CD4-positive, CD25-positive, alpha-beta regulatory T cell (primary cell): ENCODE measurements at places on chromosomes 1 and 21. TPM values are rescaled to one million over a fixed set of nuclear protein-coding genes. Genes with fewer than 3 reads are reported as not detected.

Gene CDCA8
- 1.3 TPM for total RNA-seq

Gene FMO3
- not detected for total RNA-seq

Gene ADGRL2
- total RNA-seq, result not detected

Gene TMEM54
- total RNA-seq, result not detected

Gene UBR4
- 173 TPM for total RNA-seq

Gene OR2T29
- total RNA-seq, result not detected

GRCh38 chr1:230259621-230260020 lies 166.5 kb downstream of the PGBD5 start:
- no peak for DNase-seq

- no peak for DNase-seq
These were observed 171.7 kb downstream of the NFIA start for GRCh38 chr1:61253912-61254633.

- DNase-seq, result no peak
These were observed 46.9 kb downstream of the ARHGEF10L start for GRCh38 chr1:17586172-17586964.

- DNase-seq, result no peak
These were observed 9.0 kb downstream of the GON4L start for GRCh38 chr1:155847823-155848529.

DNA sequence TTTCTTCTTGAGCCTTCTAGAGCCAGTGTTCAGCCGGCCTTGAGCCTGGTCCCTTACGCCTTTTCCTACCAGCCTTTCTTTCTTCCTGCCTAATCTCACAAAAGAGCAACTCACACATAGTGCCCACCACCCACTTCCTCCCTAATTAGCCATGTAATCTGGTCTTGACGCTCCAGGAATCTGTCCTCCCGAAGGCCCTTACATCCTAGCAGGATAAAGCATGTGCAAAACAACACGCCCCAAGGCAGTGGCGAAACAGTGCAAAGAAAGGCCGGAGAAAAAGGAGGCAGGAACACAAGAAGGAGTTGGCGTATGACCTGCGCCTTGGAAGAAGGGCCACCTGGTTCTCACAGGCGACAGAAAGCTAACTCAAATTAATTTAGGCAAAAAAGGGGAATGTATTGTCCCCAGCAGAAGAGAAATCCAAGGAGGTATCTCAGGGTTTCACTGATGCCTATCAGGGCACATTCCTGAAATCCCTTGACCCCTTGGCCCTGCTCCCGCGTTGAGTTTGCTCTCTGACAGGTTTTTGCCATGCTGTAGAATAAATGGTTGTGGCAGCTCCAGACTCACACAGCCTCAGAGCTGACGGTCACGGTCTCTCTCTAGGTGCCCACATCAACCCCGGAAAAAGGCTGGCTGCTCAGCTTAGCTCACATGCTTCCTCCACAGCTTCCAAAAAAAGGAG lies 79.0 kb downstream of the ZNF281 start:
- no peak for DNase-seq

DNA sequence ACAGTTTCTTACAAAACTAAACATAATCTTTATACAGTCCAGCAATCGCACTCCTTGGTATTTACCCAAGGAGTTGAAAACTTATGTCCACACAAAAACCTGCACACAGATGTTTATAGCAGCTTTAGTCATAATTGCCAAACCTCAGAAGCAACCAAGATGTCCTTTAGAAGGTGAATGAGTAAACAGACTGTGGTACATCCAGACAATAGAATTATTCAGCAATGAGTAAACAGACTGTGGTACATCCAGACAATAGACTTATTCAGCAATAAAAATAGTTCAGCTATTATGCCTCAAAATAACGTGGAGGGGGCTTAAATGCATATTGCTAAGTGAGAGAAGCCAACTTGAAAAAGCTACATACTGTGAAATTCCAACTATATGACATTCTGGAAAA lies 87.0 kb upstream of the GALNT2 start:
- DNase-seq, result no peak

DNA sequence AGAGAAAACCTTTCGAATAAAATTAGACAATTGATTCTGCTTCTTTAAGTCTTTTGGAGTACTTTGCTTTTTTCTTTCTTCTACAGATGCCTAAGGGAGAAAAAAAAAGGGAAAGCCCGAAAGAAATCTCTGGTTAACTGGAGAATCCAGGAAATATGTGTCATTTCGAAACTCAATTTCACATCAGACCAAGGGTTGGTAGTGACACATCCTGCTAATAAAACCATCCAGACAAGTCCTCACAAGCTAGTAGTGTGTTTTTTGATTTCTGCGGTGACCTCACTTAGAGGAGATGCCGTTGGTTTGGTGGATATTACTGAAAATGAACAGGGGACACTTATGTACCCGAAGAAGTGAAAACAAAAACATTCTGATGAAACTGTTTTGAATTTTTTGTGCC lies 726.5 kb upstream of the ADAMTS5 start:
- DNase-seq, result no peak
